CD4-positive, alpha-beta T cell treated with Interleukin-2 at 100 ng/mL for 4 hours (primary cell): ENCODE measurements at places on chromosomes 2 and 18.

GRCh38 chr2:24586955-24587354 lies 95.9 kb downstream of the NCOA1 start:
- DNase-seq: no peak

DNA sequence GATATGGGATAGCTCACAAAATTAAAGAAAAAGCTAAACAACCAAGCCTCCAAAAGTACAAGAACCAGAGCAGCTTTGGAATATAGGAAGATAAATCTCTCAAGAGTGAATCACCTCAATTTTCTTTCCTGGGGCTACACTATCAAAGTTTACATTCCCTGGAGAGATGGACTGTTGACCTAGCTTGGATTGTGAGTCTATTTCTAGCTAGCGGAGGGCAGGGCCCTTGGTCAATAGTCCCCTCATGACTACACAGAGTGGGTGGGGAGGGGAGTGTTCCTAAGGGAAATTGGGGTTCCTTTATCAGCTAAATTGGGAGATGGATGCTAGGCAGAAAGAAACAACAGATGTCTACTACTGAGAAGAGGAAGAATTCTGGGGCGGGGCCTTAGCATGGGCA lies 29.9 kb upstream of the EIF2AK3 start:
- DNase-seq: no peak

GRCh38 chr2:105411720-105412407 lies 13.0 kb upstream of the FHL2 start:
- DNase-seq: no peak

GRCh38 chr2:26185304-26185928 lies 12.5 kb downstream of the GAREM2 start:
- DNase-seq: no peak

DNA sequence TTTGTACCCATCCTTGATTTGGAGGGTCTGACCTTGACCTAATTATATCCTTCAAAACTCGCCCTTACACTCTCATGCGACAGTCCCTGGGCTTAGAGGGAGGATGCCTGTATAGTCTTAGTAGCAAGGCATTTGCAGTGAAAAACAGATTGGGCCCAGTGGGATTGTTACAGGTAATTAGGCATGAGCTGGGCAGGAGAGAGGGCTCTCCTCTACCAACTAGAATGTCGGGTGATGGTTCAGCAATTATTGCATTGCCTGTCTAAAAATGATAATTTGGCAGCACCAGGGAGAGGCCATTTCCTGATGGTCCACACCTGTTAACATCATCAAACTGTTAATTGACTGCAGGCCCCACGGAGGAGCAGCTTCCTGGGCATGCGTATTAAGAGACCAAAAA lies 32.4 kb downstream of the COMMD1 start:
- DNase-seq: no peak

- no peak for DNase-seq
Measured at GRCh38 chr2:24891201-24891600, 28.8 kb downstream of the ADCY3 start.

DNA sequence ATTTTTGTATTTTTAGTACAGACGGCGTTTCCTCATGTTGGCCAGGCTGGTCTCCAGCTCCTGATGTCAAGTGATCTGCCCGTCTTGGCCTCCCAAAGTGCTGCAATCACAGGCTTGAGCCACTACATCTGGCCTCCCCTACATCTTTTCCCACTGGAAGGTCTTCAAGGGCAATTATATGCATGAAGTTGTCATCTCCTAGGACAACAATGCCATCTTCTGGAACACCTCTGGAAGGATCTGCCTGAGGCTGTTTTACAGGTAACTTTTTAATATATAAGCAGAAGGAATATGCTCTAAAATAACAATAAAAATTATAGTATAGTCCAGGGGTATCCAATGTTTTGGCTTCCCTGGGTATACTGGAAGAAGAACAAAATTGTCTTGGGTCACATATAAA lies 321.4 kb downstream of the AFF3 start:
- no peak for DNase-seq

- DNase-seq: no peak
Measured at GRCh38 chr18:3816610-3817363, 366.8 kb downstream of the TGIF1 start.

- DNase-seq: no peak
Measured at GRCh38 chr2:217658806-217659205, 344.0 kb downstream of the TNS1 start.

- DNase-seq: no peak
Measured at GRCh38 chr2:148876202-148876594, 1.2 kb downstream of the KIF5C start.

- no peak for DNase-seq
Measured at GRCh38 chr2:861655-862354, 88.8 kb upstream of the SNTG2 start.

GRCh38 chr18:24632158-24632988 lies 171.9 kb downstream of the HRH4 start:
- no peak for DNase-seq

DNA sequence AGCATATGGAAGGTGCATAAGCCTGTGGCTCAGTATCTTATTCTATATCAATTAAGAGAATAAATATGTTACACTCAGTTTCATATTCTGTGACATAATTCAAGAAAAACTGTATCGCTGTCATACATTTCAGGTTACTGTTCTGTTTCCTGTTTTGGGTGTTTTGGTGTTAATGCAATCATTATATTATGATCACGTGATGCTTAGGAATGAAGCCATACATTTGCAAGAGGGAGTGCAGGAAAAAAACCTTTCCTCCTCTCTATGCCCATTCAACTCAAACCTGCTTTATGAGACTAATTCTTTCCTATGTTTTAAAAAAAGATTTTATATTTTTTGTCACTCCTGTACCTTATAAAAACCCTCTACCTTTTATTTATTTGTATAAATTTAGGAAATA lies 120.8 kb upstream of the DDX18 start:
- DNase-seq: no peak

GRCh38 chr2:236731767-236732580 lies 162.3 kb downstream of the ACKR3 start:
- no peak for DNase-seq
